ENCODE measurements at places on chromosomes 16 and 17. TPM values are rescaled to one million over a fixed set of nuclear protein-coding genes. Genes with fewer than 3 reads are reported as not detected.

DNA sequence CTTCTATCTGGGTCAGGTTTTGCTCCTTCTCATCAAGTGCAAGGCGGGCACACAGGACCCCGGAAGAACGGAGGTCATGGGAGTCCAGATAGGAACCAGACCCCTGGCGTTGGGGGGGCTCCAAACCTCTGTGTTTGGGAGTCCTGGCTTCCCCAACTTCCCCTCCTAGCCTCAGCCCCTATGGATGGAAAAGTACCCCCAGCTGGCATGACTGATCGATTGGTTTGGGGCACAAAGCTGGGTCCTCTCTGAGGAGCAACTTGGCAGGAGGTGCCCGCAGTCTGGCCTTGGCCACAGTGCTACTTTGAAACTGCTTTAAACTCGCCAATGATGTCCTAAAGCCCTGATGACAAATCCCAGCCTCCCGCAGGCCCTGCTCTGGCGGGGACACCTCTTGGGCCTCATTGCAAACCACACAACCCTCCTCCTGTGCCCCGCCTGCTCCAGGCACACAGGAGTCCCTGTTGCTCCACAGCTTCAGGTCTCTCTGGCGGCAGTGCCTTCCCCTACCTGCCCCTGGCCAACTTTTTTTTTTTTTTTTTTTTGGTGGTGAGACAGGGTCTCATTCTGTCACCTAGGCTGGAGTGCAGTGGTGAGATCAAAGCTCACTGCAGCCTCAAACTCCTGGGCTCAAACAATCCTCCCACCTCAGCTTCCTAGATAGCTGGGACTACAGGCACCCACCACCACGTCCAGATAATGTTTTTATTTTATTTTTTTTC, 38.0 kb upstream of the SNN start:
- DNase-seq = no peak

GRCh38 chr16:81723098-81723723, 55.9 kb upstream of the PLCG2 start:
- peak; percentile 54 for DNase-seq

The KRT14 gene
- total RNA-seq = not detected

GRCh38 chr17:44203731-44204440, 4.2 kb upstream of the ATXN7L3 start:
- peak; percentile 80 for DNase-seq

The PIRT gene
- not detected for total RNA-seq

The SMIM36 gene
- not detected for total RNA-seq

DNA sequence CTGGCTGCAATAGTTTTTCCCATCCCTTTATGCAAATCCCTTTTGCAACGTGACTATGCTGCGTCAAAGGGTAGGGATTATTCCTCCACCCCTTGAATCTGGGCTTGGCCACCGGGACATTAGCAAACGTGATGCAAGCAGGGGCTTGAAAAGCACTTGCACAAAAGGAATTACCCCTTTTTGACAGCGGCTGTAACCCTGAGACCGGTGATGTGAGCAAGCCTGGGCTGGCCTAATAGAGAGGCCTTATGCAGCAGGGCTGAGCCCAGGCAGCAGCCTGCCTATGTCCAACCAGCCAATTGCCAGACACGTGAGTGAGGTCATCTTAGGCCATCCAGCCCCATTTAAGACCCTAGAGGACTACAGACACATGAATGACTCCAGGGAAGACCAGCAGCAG, 30.4 kb upstream of the PAFAH1B1 start:
- DNase-seq = no peak

The AKTIP gene
- 15.8 TPM for total RNA-seq

- DNase-seq = no peak
These were observed 1308.0 kb downstream of the CDH11 start for GRCh38 chr16:63813862-63814261.

The STX1B gene
- total RNA-seq = 0.94 TPM

The LUC7L3 gene
- total RNA-seq = 84.7 TPM

DNA sequence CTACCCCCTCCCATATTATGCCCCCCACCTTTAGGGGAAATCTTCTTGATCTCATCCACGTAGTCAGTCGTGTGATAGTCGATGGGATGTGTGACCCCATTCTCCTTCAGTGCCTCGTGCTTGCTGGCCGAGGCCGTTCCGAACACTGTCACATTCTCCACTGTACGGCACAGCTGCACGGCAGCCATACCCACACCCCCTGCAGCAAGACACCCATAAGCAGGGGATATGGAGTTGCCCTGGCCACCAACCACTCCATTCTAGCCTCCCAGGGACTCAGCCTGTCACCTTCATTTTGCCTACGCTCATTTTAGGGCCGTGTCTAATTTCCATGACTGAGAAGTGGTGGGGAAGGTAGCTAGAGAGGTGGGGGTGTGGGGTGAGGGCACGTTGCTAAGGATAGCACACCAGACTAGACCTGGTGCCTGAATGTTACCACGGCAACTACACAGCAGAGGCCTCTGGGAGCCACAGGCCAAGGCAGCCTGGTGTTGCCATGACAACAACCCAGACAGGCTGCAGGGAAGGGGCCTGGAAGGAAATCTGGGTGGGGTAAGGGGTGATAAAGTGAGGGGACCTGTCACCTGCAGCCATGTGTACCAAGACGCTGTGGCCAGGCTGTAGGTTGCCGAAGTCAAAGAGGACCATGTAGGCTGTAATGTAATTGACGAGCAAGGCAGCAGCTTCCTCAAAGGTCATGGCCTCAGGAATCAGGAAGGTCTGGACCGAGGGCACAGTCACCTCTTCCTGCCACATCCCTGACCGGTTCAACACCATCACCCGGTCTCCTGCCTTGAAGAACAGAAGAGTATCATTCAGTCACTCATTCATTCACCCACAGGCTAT, 4.0 kb downstream of the VAT1 start:
- DNase-seq = peak; percentile 31

The KRTAP9-2 gene
- total RNA-seq = not detected

DNA sequence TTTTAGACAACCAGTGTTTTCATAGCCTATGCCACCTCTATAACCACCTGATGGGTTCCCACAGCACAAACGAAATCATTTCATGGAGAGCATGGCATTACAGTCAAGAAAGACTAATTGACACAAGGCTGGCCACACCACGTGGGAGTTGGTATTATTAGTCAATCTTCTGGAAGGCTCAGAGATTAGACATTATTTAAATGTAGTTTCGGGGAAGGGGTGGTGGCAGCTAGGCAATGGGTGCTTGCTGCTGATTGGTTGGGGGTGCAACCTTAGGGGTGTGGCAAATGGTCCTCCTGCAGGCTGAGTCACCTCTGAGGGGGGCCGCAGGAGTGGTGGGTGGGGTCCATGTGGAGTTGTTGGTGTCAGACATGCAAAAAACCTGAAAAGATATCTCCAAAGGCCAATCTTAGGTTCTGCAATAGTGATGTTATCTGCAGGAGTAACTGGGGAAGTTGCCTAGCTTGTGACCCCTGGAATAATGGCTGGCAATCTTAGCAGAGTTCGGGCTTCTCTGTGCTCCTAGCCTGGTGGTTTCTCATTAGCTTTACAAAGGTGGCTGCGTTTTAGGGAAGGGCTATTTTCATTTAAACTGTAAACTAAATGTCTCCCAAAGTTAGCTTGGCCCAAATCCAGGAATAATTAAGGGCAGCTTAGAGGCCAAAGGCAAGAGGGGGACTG, 4.6 kb downstream of the TEN1 start:
- DNase-seq = no peak

The MPP2 gene
- 16.3 TPM for total RNA-seq

The KRTAP4-3 gene
- total RNA-seq = not detected

The HOXB9 gene
- total RNA-seq = 4.0 TPM

- no peak for DNase-seq
These were observed 833 bp downstream of the TERF2 start for GRCh38 chr16:69384974-69385373.

GRCh38 chr17:30905742-30906100, 317 bp downstream of the TEFM start:
- no peak for DNase-seq

DNA sequence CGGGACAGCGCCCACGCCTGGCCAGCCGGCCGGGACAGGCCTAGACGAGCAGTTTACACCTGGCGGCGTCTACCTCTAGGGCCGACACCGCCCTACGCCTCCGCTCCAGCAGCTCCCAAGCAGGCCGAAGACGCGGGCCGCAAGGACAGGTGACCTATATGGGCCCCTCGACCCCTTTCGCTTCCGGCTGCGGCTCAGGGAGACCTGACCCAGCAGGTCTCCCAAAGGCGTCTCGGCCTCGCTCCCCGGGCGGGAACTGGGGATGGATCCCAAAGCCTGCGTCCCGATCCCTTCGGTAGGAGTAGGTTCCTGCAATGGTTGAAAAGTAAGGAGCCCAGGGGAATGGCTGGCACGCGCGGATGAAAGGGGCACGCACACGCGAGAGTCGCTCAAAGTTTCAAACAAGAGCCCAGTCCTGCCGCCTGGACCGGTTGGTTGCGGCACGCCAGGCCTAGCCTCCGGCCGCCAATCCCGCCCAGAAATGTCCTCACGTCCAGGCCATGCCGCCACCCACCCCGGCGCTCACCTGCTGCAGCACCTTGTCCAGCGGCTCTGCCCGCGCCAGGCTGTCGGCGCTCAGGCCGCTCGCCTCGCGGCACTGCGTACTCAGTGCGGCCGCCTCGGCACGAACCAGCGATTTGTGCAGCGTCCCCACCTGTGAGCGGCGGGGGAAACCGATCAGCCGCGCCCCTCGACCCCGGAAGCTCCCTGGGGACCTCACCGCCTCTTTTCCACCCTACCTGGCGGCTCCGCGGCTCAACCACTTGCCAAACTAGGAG, 630 bp downstream of the ESRP2 start:
- DNase-seq = no peak
